ENCODE measurements at places on chromosomes 1 and 21.
A peak's percentile ranks its signal among the peaks of the same experiment; 100 is the strongest.

GRCh38 chr1:8702850-8703810 lies 114.3 kb downstream of the RERE start:
- DNase-seq = peak; percentile 70

DNA sequence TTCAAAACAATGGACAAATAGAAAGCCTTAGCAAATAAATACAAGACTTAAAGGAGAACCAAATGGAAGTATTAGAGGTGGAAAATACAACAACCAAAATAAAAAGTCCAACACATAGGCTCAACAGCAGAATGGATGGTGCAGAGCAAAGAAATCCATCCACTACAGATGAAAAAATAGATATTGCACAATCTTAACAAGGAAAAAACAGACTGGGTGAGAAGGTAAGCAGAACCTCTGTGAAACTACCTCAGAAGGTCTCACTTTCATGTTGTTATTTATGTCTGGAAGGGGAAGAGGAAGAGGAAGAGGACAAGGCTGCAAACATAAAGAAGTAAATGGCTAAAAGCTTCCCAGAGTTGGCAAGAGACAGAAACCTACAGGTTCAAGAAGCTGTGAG lies 158.7 kb upstream of the NBPF11 start:
- DNase-seq = no peak

DNA sequence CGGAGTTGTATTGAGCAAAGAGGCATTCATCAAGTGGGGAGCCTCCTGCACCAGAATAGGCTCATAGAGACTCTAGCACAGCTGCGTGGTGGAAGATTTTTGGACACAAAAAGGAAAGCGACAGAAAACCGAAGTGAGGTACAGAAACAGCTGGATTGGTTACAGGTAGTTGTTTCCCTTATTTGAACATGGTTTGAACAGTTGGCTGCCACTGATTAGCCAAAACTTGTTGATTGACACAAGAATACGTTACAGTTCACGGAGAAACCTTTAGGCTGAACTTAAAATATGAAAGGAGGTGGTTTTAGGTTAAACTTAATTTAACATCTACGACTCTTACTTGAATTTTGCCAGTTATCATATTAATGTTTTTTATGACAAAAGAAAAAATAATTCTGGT lies 89.1 kb downstream of the ZNF326 start:
- DNase-seq = no peak

- peak; percentile 73 for DNase-seq
Observed at GRCh38 chr1:226662642-226663326, 76.3 kb downstream of the ITPKB start.

- no peak for DNase-seq
Observed at GRCh38 chr1:32859915-32860314, 10.8 kb downstream of the FNDC5 start.

DNA sequence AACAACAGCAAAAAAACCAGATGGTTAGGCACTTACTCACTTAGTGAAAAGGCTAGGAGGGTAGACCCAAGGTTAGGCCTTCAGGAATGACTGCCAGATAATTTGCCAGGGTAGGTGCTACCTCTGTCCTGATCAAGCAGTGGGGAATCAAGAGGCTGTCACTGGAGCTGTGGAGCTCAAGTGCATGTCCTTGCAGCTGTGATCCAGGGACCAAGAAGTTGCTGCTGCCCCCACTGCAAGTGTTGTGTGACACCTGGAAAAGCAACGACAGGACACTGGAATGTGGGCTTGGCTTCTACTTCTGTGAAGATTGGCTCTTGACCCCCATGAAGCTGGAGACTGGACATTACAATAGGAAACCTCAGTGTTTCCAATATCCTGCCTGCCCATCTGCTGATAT lies 72.1 kb downstream of the PEX14 start:
- DNase-seq = no peak

All from memory B cell (primary cell).